ENCODE measurements at places on chromosomes 3 and 15.

DNA sequence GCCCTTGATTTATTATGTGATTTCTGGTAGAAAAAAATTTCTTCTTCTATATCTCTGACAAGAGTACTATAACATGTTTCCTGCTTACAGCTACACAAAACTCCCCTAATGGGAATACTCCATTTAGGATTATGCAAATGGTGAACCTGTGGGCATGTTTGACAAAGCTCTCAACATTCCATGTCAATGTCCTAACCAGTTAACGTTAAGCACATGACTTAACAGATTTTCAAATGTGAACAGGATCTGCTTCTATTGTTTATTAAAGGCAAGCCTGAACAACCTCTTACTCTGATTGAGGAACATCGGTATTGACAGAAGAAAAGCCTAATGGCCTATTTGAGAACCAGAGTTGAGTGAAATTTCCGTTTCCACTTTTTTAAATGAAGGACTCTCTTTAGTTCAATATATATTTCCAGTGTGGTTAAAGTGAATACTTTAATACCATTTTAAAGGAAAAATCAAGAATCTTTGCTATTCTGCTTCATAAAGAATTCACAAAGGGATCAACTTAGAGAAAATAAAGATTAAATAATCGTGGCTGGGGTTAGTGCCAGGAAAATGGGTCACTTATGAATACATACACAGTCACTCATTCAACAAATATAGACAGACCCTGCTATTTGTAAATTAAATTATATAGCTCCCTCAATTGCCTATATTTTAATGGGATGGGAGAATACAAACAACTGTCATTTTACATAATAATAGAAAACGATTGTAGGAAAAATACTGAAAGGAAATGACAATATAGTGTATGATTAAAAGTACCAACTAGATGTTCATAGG lies 300.3 kb upstream of the CBLB start:
- no peak overlapping the region for H3K4me3 ChIP-seq
- no peak overlapping the region for H3K27ac ChIP-seq
- H3K27me3 ChIP-seq: no peaks in the 10 kb centered on the region
- no peaks in the 10 kb centered on the region for H3K36me3 ChIP-seq

DNA sequence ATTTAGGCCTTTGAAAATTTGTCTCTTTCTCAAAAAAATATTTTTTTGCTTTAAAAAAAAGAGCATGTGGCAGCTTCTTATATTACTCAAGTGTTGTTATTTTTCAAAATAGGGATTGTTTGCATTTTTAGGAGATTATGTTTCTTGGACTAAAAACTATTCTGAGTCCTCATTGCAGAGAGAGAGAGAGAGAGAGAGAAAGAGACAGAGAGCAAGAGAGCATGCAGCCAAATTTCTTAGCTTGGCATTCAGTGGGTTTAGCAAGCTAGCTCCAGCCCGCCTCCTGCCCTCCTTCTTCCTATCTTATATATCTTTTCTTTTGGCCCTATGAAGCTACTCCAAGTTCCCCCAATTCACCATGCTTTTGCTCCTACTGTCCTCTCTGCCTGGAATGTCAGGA lies 55.7 kb downstream of the CEMIP start:
- H3K36me3 ChIP-seq: no peaks in the 10 kb centered on the region
- peaks cover 44% of the 10 kb centered on the region for H3K4me1 ChIP-seq
- no peak for DNase-seq
- H3K4me3 ChIP-seq: no peak overlapping the region
- no peaks in the 10 kb centered on the region for H3K27me3 ChIP-seq

DNA sequence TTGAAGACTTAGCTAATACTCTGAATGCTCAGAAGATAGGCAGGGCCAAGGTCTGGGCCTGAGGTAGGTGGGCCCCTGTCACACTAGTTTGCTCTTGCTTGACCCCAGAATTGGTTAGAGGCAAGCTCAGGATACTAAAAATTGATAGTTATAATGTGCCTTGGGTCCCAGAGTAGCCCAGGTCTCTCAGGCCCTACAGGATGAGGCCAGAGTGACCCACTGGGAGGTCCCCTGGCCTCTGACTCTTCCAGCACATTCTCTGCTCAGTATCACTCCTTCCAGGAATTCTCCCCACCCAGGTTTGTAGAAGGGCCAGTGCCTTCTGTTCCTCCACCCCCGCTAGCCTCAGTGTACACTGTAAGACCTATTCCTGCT lies 667 bp upstream of the KLHDC8B start:
- H3K4me3 ChIP-seq: peak overlapping the region; percentile 58
- DNase-seq: no peak
- H3K27ac ChIP-seq: peak overlapping the region; percentile 85
- no peaks in the 10 kb centered on the region for H3K27me3 ChIP-seq
- peaks cover 57% of the 10 kb centered on the region for H3K4me1 ChIP-seq

DNA sequence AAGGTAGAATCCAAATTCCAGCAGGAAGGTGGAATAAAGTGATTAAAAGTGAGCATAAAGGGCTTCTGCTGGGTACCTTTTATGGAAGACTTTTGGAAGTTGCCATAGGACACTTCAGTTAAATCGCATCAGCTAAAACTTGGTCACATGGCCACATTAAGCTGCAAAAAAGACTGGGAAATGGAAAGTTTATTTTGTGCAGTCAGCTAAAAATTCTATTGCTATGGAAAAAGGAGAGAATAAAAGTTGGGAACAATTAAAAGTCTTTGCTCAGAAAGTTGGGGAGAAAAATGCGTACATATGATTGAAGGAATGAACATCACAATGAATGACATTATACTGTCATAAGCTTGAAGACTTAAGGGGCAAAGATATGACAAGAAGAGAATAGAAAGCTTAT lies 49.3 kb downstream of the FGF7 start:
- H3K36me3 ChIP-seq: no peaks in the 10 kb centered on the region
- DNase-seq: no peak
- no peak overlapping the region for H3K4me3 ChIP-seq
- H3K27me3 ChIP-seq: no peaks in the 10 kb centered on the region

GRCh38 chr3:138347960-138348753 lies at the start of gene MRAS:
TSS of gene MRAS (plus strand) at chr3:138348579. CDS start at chr3:138372884, 24,305 bp downstream.
- H3K36me3 ChIP-seq: no peaks in the 10 kb centered on the region
- H3K27me3 ChIP-seq: no peaks in the 10 kb centered on the region
- H3K4me1 ChIP-seq: peaks cover 23% of the 10 kb centered on the region
- DNase-seq: peak; percentile 90
- H3K4me3 ChIP-seq: peak within 1 kb of the TSS; percentile 95
- peak within 1 kb of the TSS; percentile 92 for H3K27ac ChIP-seq

DNA sequence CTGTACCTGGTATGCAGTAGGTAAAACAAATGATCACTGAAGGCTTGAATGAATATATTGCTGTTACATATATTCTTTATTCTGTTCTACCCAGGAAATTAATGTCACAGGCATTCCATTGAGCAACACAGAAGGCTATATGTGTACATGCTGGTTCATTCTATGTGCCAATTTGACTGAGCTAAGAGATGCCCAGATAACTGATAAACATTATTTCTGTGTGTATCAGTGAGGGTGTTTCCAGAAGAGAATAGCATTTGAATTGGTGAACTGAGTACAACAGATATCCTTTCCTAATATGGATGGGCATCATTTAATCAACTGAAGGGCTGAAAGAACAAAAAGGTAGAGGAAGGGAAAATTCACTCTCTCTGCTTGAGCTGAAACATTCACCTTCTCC lies 886.8 kb downstream of the FHIT start:
- no peak for DNase-seq
- no peaks in the 10 kb centered on the region for H3K4me1 ChIP-seq
- H3K4me3 ChIP-seq: no peak overlapping the region

- no peaks in the 10 kb centered on the region for H3K4me1 ChIP-seq
- H3K36me3 ChIP-seq: no peaks in the 10 kb centered on the region
- no peak overlapping the region for H3K27ac ChIP-seq
- H3K27me3 ChIP-seq: no peaks in the 10 kb centered on the region
- H3K4me3 ChIP-seq: no peak overlapping the region
These were observed 344.8 kb downstream of the ERC2 start for GRCh38 chr3:56123487-56123886.

DNA sequence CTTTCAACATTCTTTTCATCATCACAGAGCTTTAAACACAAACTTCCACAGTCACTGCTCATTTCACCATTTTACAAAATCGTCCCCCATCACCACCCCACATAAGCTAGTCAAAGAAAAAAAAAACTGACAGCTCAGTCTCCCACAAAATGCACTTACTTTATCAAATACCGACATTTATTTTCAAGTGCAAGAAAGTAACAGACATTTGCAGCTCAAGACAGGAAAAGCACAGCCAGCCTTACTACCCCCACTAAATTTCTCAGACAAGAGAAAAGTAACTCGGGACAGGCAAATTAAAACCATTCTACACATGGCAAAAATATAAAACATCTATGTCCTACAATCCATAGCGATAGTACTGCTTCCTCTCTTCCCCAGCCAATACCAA lies 402.4 kb downstream of the SHQ1 start:
- no peaks in the 10 kb centered on the region for H3K36me3 ChIP-seq
- no peak for DNase-seq
- H3K27me3 ChIP-seq: no peaks in the 10 kb centered on the region
- H3K4me1 ChIP-seq: no peaks in the 10 kb centered on the region
